A549 treated with CORT108297 at 1 μM for 4 hours (cell line): ENCODE measurements at places on chromosomes 3 and 15. TPM values are rescaled to one million over a fixed set of nuclear protein-coding genes. Genes with fewer than 3 reads are reported as not detected.

Gene PPARG
- 36.5 to 40.3 TPM (median 39.3 TPM) in 5 replicates for total RNA-seq

Gene NRG4
- total RNA-seq: 0.63 to 2.5 TPM (median 1.1 TPM) in 5 replicates

Gene ZBBX
- not detected in 5 replicates for total RNA-seq

Gene FBXW12
- not detected in 5 replicates for total RNA-seq

Gene CNTN4
- not detected in 5 replicates for total RNA-seq

Gene TRAT1
- total RNA-seq: not detected in 5 replicates

Gene AMIGO3
- 0.23 to 1.3 TPM (median 0.41 TPM) in 5 replicates for total RNA-seq

Gene IQCF2
- total RNA-seq: not detected in 5 replicates

Gene ZKSCAN7
- not detected in 5 replicates for total RNA-seq

Gene TRIM59
- 9.3 to 12.0 TPM (median 9.4 TPM) in 5 replicates for total RNA-seq

Gene TMEM266
- total RNA-seq: 0.05 to 0.13 TPM (median 0.09 TPM) in 4 of 5 replicates, not detected in the other

Gene FOXL2NB
- 0.89 to 1.6 TPM (median 1.2 TPM) in 5 replicates for total RNA-seq

Gene ADIPOQ
- not detected in 5 replicates for total RNA-seq

Gene ELL3
- 1.3 to 2.5 TPM (median 1.8 TPM) in 5 replicates for total RNA-seq

Gene FGF7
- not detected in 5 replicates for total RNA-seq

Gene GPR156
- total RNA-seq: 0.25 to 0.54 TPM (median 0.46 TPM) in 5 replicates

Gene BNC1
- 0.43 to 0.47 TPM (median 0.47 TPM) in 5 replicates for total RNA-seq

Gene KBTBD12
- not detected in 5 replicates for total RNA-seq

Gene HDC
- 0.04 to 0.23 TPM (median 0.10 TPM) in 4 of 5 replicates, not detected in the other for total RNA-seq

Gene EFCAB12
- 0.36 to 0.88 TPM (median 0.70 TPM) in 5 replicates for total RNA-seq

Gene PLD1
- 8.0 to 10.9 TPM (median 8.7 TPM) in 5 replicates for total RNA-seq

Gene HOMER2
- total RNA-seq: 10.9 to 12.9 TPM (median 12.5 TPM) in 5 replicates

Gene RTP3
- not detected in 5 replicates for total RNA-seq

Gene SAXO2
- total RNA-seq: 2.2 to 3.2 TPM (median 2.3 TPM) in 5 replicates

Gene CCDC71
- 12.1 to 15.3 TPM (median 14.5 TPM) in 5 replicates for total RNA-seq

Gene TIMP4
- total RNA-seq: 10.1 to 13.8 TPM (median 12.3 TPM) in 5 replicates

Gene CELSR3
- 3.2 to 5.9 TPM (median 4.7 TPM) in 5 replicates for total RNA-seq

Gene RBM5
- total RNA-seq: 30.1 to 36.0 TPM (median 33.7 TPM) in 5 replicates

Gene GABRA5
- total RNA-seq: 83.6 to 131 TPM (median 112 TPM) in 5 replicates

Gene PAK6
- 0.15 to 0.39 TPM (median 0.22 TPM) in 5 replicates for total RNA-seq

Gene ASB14
- total RNA-seq: not detected in 5 replicates

Gene SLCO2A1
- 0.01 to 0.09 TPM (median 0.02 TPM) in 5 replicates for total RNA-seq

Gene HSPBAP1
- 5.9 to 6.5 TPM (median 6.0 TPM) in 5 replicates for total RNA-seq

Gene SLC2A2
- not detected in 5 replicates for total RNA-seq

Gene DNAJA4
- total RNA-seq: 0.06 TPM in 1 of 5 replicates, not detected in the others

Gene PEX5L
- not detected in 5 replicates for total RNA-seq

Gene MED12L
- total RNA-seq: 0.18 to 0.67 TPM (median 0.39 TPM) in 5 replicates

Gene PRTG
- total RNA-seq: 8.4 to 11.7 TPM (median 9.9 TPM) in 5 replicates

Gene LRRC31
- 0.02 TPM in 1 of 5 replicates, not detected in the others for total RNA-seq
